Stimulated activated CD8-positive, alpha-beta memory T cell treated with anti-CD3 and anti-CD28 coated beads, Interleukin-2, amount 100 ng/mL, for 48 hours (primary cell): ENCODE measurements at places on chromosomes 5 and 9.

- DNase-seq: no peak
Observed at GRCh38 chr9:109098171-109098959, 21.4 kb downstream of the TMEM245 start.

DNA sequence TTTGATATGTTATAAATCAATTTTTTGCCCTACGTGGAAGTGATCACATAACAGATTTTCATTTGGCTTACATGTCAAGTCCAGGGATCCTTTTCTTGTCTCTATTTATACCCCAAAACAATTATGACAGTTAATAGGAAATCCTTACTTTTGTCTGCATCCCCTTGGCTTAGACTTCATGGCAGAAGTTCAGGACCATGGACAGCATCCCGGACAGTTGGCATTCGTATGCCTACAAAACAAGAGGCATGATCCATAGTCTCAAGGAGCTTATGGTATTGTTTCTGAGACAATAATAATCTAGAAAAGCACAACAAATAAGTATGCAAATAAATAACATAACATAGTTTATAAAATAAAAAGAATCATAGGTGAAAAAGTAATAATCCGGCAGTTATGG is 214.3 kb upstream of the GRIA1 start:
- no peak for DNase-seq

DNA sequence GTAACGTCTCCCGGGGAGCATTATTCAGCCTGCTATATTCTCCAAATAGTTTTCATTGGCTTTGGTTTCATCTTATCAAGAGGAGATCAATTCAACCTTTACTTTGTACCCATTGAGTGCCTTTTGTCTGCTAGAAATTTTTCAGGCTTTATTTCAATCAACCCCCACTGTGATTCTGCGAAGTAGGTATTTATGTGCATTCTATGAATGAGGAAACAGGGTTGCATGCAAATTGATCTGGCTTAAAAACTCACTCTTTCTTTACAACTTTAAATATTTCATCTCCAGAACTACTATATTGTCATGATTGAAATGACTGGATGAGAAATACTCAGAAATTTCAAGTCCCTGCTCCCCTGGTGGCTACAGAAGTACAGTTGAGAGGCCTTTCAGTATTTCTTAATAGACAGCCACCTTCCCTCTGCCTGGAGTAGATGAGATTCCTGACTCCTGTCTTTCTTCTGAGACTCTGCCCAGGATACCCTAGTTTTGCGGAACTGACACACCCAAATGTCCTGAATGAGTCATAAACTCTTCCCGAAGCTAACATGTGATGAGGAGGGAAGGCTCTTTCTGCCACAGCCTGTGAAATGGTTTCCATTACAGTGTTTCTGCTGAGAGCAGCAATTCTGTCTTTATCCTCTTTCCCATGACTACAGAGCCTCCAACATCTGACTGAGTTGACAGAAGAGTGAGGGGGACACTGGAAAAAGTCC is 52.6 kb upstream of the TNC start:
- no peak for DNase-seq

GRCh38 chr5:138449501-138450239 is 10.8 kb downstream of the REEP2 start:
- DNase-seq: peak; percentile 83

DNA sequence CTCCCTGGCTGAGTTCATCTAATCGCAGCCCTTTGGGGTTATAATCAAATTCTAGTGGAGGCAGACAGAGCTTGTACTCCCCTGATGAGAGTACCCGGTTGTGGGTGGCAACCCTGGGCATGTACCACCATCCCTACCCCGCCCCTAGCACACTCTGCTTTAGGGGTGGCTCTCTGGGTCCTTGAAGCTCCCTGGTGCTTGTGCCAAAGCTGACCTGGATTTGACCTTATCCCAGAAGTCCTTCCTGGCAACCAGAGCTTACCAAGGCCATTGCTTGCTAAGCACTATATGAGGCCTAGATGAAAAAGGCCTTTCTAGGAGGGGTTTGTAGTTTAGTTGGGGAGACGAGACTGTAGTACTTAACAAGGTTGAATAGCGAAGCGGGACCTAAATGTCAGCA is 72.2 kb downstream of the RGS3 start:
- DNase-seq: no peak

DNA sequence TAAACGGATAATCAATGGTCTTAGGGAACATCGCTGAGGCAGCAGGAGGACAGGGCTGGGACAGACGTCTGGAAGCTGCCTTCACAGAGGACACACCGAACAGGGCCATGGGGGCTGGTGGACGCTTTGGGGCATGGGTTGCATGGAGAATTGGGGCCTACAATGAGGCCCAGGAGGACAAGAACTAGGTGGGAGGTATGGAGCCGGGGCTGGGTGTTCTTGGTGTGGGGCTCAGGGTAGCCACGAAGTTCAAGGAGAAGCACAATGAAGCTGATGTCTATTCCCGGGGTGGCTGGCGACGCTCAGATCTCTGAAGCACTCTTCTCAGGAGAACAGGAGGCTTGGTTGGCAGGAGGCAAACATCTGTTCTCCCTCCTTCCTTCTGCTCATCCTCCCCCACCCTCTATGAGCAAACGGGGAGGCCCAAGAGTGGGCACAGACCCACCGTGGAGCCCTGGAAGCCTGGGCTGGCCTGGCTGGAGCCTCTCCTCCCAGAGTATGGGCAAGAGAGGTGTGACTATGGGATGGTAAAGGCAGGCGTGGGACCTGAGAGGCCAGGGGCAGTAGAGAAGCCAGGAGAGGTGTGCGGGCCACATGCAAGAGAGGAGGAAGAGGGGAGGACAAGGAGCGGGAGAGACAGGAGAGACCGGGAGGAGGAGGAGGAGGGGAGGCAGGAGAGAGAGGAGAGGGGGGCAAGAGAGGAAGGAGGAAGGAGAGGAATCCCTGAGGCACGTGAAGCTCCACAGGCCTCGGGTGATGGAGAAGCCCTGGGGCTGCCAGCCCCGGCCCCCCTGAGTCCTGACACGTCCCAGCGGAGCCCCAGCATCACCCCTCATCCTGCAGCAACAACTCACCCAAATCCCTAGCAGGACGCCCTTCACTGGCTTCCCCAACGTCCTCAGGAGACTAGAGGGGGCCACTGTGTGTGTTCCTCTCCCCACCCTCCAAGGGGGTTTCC is 159.1 kb downstream of the OLFM1 start:
- no peak for DNase-seq

GRCh38 chr9:121450241-121450640 is 49.4 kb downstream of the GGTA1 start:
- DNase-seq: no peak

GRCh38 chr5:56900395-56900794 is 9.0 kb upstream of the SETD9 start:
- DNase-seq: no peak

DNA sequence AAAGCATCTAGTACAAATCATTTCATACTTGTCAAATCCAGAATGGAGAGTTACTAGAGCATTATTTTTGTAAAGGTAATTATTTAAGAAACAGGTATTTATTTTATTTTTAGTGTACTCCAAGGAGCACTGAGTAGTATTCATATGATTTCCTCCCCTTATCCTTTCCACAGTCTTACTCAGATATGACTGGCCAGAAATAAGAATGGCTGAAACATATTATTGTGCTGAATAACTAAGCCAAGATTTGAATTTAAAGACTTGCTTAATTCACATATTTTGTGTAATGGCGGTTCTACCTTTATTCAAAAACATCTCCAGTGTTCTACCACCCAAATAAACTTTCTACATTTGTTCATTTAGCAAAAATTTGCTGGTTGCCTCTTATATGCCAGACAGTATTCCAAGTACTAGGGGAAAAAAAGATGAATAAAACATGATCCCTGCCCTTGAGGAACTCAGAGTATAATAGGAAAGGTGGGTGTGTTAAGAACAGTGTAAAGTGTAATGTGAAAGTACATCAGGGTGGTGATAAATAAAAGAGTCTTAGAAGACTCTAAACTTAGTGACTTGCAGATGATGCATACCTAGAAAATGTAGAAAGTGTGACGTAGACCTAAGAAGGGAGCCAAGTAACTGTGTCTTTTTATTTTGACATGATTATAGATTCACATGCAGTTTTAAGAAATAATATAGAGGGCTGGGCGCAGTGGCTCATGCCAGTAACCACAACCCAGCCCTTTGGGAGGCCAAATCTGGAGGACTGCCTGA is 110.4 kb upstream of the GRHPR start:
- DNase-seq: no peak

DNA sequence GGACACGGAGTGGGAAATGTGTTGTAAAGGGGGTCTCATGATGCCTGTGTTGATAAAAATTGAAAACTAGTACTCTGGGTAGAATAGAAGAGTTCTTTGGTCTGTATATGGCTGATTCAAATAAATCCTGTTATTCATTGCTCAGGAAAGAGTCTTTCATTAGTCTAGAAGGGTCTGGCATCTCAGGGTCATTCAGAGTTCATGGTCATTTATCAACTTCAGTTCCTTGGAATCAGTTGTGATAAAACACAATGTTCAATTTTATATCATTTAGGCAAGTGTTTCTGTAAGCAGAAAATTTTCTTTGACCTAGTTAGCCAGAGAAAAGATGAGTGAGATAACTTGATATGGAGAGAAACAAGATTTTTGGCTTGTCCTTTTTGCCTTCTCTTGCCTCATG is 36.3 kb downstream of the SPATA31D1 start:
- no peak for DNase-seq

GRCh38 chr5:150066901-150067396 is 19.4 kb downstream of the CSF1R start:
- DNase-seq: no peak

DNA sequence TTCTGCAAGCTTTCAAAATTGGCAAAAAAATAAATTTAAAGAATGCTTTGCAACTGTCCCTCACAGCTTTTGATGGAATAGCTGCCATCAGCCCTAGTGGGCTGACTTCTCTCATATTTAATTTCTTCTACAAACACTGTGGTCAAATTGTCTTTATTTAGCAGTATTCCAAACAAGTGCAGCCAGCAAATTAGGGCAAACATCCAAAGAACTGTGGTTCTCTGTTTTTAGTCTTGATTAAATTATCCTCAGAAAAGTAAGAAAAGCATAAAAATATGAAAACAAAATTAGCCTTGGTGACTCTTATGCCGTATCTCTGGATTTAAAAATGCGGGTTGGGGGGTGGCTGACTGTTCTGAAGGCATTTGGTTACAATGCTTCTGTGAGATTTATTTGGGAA is 95.8 kb upstream of the RETREG1 start:
- DNase-seq: no peak

GRCh38 chr5:128099944-128100343 is 16.4 kb downstream of the SLC12A2 start:
- no peak for DNase-seq

DNA sequence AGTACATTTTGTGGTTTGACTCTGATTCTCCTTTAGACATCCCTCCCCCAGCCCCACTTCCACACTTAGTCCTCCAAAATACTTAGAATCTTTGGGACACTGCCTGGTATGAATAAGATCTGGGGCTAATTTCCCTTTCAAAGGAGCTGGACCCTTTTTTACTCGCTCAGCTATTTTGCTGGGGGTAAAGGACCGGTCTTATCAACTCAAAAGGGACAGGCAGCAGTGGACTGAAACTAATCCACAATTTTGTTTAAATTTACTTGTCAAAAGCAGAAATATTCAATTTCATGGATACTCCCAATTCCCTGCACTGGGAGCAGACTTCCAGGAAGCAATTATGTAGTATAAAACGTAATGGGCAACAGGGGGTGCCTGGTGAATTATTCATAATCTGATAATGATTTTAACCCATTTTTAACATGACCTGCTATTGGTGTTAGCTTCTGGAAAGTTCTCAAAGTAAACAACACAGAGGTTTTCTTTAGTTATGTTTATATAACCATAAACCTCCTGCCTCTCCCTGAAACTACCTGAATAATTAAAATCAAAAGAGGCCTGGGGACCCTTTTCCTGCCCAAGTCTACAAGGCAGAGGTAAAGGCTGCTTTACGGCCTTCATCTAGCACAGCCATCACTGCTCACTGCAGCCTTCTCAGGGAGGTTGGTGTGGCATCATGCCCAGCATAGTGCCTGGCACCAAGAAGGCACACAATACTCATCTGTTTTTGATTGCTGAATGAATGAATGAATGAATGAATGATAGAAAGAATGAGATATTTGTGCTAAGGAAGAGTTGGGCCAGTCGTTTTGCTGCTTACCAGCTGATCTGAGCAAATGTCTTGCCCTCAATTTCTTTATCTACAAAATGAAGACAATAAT is 44.2 kb upstream of the GNPDA1 start:
- DNase-seq: no peak

DNA sequence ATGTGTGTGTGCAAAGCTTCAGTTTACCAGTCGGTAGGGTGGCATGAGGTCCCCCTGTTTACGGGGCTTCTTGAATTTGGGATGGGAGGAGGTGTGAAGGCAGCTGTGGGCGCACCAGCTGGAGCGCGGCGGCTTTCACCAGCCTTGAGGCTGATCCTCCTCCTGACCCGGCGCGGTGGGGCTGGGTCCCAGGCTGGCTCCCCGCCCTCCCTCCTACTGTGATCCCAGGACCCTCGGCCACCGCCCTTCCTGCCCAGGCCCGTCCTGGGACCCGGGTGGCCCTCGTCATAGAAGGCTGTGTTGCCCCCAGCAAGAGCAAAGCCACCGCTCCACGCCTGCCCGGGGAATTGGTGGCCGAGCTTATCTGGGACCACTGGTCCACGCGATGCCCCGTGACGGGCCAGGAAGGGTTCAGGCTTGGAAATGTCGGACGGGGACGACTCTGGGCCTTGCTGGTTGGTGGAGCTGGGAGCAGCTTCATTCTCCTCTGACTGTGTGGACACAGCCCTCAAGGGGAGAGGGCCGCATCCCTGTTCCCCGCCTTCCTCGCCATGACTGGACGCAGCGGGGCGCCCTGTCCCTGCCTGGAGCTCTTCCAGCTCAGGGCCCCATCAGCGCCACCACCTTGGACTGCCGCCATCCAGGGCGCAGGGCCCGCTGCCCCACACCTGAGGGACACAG is 271.1 kb upstream of the IRX1 start:
- DNase-seq: no peak

DNA sequence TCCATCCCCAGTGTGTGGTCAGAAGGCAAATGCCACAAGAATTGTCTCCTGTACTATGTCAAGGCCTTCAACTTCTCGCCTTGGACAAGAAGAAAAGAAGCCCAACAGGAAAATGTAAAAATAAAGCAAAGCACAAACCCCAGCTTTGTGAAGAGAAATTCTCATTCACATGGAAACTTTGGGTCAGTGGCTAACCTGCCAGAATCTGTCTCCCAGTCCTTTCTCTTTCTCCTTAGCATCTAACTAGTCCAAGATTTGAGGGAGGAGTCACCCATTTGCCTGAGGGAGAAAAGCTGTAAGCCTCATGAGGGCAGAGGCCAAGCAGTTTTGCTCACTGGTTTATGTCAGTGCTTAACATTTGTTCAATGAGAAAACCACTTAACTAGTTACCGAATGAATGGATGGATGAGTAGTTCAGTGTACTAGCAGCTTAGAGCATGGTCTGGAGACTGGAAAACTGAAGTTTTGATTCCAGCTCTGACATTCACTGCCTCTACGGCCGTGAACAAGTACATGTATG is 36.0 kb downstream of the ADAM19 start:
- no peak for DNase-seq

DNA sequence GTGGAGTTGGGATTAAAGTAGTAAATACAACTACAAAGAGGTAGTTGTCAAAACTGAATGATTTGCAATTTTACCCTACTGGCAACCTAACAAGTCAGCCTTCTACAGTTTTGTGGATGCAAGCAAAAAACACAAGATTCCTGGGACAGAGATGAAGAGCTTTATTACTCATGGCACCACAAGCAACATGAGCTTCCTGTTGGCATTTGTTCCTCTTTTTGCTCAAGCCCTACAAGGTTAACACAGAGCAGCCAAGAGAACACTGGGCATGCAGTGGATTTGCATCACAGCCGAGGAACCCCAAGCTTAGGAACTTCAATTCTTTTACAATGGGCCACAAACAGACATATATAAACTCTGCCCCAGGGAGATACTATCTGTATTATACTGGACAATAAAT is 28.8 kb upstream of the DMAC1 start:
- no peak for DNase-seq
